ENCODE measurements at places on chromosomes 7 and 10. TPM values are rescaled to one million over a fixed set of nuclear protein-coding genes. Genes with fewer than 3 reads are reported as not detected.

The MEOX2 gene
- not detected for total RNA-seq

- no peak overlapping the region for H3K4me3 ChIP-seq
- H3K27ac ChIP-seq: no peak overlapping the region
Observed at GRCh38 chr10:1873661-1874315, 136.5 kb upstream of the ADARB2 start.

GRCh38 chr10:13161857-13162271, 506 bp downstream of the MCM10 start:
- H3K4me1 ChIP-seq: peaks cover 10% of the 10 kb centered on the region
- peak overlapping the region; percentile 47 for H3K4me3 ChIP-seq
- H3K27ac ChIP-seq: no peak overlapping the region
- no peaks in the 10 kb centered on the region for H3K36me3 ChIP-seq
- DNase-seq: no peak

- H3K27ac ChIP-seq: no peak overlapping the region
- H3K4me3 ChIP-seq: no peak overlapping the region
- H3K4me1 ChIP-seq: no peaks in the 10 kb centered on the region
- no peak for DNase-seq
Observed at GRCh38 chr10:121403527-121403926, 194.7 kb downstream of the FGFR2 start.

DNA sequence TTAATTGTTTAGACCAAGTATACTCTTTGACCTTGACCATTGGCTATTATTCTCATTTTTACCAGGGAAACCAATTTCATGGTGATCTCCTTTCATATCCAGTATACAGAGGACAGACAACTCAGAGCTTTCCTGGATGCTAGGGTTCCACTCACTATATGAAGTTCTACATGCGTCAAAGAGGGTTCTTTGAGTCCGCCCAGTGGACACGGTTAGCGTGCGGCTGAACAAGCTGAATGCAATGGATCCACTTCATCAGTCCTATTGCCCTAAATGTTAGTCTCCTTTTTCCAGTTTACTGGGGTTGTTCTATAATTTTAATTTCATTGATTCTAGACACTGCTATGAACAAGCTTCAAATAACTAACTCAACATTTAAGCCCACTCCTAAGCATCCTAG, 162.4 kb upstream of the PCLO start:
- DNase-seq: no peak
- H3K4me3 ChIP-seq: no peak overlapping the region

- H3K27me3 ChIP-seq: peaks cover 2% of the 10 kb centered on the region
- no peak overlapping the region for H3K27ac ChIP-seq
- no peaks in the 10 kb centered on the region for H3K36me3 ChIP-seq
- no peaks in the 10 kb centered on the region for H3K4me1 ChIP-seq
Observed at GRCh38 chr7:32616625-32617024, 121.3 kb downstream of the AVL9 start.

The FOXP2 gene
- not detected for total RNA-seq

DNA sequence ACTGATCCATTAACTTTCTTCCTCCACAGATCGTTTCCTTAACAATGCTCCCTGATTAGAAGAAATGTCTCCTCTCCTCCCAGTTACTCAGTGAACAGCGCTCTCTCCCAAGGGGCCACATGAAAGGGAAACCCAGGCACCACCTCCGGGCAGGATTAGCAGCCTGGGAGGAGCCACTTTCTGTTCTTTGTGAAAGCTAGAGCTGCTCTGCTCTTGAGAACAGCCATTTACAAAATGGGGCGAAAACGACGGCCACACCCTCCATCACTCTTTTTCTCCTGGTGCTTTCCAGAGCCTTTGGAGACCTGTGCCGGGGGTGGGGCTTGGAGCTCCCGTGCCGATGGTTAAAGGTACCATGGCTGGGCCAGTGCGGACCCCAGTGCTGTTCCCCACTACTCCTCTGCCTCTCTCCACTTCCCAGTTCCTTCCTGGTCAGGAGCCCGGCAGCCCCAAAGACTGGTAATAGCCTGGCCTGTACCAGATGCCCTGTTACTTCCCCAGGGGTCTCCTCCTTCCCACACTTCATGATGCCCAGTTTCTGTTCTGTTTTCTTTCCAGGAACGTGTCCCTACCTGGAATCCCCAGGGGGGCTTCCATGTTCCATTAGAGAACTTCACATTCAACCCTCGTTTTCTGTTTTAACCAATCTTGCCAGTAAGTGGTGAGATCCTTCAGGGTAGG, 402.9 kb upstream of the GALNT17 start:
- H3K27ac ChIP-seq: no peak overlapping the region
- no peaks in the 10 kb centered on the region for H3K27me3 ChIP-seq
- no peaks in the 10 kb centered on the region for H3K4me1 ChIP-seq
- H3K4me3 ChIP-seq: no peak overlapping the region
- H3K36me3 ChIP-seq: no peaks in the 10 kb centered on the region

GRCh38 chr10:88120075-88120474, 256.6 kb downstream of the PTEN start:
- no peak for DNase-seq
- H3K4me1 ChIP-seq: peaks cover 23% of the 10 kb centered on the region
- H3K4me3 ChIP-seq: no peak overlapping the region
- no peaks in the 10 kb centered on the region for H3K27me3 ChIP-seq
- no peaks in the 10 kb centered on the region for H3K36me3 ChIP-seq

- no peaks in the 10 kb centered on the region for H3K27me3 ChIP-seq
- no peaks in the 10 kb centered on the region for H3K4me1 ChIP-seq
- no peak overlapping the region for H3K4me3 ChIP-seq
- no peak overlapping the region for H3K27ac ChIP-seq
- no peak for DNase-seq
- H3K36me3 ChIP-seq: no peaks in the 10 kb centered on the region
Observed at GRCh38 chr7:48049850-48050249, 14.5 kb downstream of the C7orf57 start.
